ENCODE measurements at places on chromosomes 13 and 19.

- no peak for DNase-seq
Observed at GRCh38 chr19:45553464-45553863, 31.1 kb downstream of the OPA3 start.

GRCh38 chr13:39446865-39447264 is 156.1 kb downstream of the LHFPL6 start:
- DNase-seq: no peak

DNA sequence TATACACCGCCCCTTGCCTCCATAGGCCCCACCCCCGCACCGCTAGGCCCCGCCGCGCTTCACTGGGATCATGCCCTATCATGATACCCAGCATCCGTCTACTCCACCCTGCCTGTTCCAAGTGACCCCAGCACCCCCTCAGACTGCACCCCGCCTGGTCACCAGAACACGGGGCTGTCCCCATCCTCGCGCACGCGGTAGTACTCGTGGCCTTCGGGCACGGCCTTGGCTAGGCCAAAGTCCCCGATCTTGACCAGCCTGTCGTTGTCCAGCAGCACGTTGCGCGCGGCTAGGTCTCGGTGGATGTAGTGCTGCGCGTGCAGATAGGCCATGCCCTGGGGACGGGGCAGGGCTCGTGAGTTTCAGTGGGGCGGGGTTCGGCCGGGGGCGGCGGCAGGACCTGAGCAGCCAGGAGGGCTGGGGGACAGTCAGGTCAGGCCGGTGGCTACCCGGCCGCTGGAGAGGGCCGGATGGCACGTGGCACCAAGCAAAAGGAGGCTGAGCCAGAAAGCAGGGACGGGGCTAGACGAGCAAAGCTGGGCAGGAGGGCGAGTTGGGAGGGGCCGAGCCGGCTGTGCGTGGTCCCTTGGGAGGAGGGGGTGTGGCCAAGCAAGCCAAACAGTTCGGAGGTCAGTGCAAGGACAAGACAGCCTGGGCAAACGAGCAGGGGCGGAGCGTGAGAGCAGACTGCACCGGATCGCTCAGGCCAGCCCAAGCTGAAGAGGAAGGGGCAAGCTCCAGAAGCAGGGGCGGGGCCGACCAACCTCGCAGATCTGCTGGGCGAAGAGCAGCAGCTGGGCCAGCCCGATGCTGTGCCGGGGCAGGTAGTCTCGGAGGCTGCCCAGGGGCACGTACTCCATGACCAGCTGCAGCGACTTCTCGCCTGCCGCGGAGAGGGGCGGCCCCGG is 13.6 kb upstream of the ICAM3 start:
- no peak for DNase-seq

GRCh38 chr19:2154587-2155075 is 3.3 kb upstream of the AP3D1 start:
- DNase-seq: peak; percentile 72

DNA sequence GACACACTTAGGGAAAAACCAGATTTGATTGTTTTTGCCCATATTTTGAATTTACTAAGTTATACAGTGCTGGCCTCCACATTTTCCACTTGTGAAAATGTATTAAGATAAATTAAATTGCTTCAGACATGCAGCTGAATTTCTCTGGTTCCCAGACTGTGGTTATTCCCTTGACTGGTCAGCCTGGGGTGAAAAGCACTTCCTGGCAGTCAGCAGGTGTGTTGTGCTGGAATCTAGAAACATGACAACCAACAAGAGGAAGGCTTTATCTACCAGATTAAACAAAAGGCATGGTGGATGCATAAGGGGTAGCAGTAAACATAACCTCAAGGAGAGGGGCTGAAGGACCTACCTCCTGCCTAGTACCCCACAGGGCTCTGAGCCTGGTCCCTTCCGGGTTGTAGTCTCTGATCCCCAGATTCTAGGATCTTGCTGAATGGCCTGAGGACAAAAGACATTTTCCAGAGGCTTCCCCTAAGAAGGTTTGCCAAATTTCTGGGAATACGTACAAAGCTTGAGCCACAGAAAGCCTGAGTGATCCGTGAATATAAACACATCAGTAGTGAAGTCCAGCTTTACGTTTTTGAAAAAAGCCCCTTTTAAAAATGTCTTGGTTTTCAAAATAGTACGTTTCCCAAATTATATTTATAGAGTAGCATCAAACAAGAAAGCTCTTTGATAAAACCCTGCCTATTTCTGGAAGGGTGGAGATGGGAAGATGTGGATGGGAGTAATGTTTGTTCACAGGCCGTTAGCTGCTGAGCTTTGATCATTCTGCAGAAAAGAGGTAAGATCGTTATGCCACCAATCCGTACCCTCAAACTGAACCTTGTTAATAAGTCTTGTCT is 133.4 kb downstream of the LACC1 start:
- no peak for DNase-seq

- DNase-seq: no peak
Observed at GRCh38 chr13:50524560-50524959, 318.9 kb downstream of the DLEU7 start.

DNA sequence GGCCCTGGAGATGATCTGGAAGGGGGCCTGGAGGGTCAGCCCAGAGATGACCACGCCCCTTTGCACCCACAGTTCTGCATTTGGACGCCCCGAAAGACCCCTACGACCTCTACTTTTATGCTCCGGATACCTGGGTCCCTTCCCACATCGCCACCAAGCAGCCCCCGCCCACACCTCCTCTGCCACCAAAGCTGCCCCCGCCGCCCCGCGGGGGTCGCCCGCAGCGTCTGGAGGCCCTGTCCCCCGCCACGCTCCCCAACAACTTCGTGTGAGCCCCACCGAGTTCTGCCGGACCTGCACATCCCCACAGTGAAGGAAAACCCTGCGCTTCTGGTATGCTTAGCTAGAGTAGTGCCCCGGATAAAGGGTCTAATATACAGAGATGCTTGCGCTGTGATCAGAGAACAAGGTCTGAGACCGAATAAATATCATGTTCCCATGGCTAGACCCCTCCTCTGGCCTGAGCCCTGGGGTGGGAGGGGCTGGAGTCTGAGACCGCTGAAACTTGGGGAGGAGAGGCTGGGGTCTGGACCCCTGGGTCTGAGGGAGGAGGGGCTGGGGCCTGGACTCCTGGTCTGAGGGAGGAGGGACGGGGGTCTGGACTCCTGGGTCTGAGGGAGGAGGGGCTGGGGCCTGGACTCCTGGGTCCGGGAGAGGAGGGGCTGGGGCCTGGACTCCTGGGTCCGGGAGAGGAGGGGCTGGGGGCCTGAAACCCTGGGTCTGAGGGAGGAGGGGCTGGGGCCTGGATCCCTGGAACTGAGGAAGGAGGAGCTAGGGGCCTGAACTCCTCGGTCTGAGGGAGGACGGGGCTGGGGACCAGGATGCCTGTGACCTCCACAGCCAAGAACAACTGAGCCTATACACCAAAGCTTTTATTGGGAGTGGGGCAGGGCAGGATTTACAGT is 3.6 kb downstream of the GFY start:
- DNase-seq: no peak

GRCh38 chr19:15426485-15427349 is 7.9 kb upstream of the AKAP8L start:
- no peak for DNase-seq

DNA sequence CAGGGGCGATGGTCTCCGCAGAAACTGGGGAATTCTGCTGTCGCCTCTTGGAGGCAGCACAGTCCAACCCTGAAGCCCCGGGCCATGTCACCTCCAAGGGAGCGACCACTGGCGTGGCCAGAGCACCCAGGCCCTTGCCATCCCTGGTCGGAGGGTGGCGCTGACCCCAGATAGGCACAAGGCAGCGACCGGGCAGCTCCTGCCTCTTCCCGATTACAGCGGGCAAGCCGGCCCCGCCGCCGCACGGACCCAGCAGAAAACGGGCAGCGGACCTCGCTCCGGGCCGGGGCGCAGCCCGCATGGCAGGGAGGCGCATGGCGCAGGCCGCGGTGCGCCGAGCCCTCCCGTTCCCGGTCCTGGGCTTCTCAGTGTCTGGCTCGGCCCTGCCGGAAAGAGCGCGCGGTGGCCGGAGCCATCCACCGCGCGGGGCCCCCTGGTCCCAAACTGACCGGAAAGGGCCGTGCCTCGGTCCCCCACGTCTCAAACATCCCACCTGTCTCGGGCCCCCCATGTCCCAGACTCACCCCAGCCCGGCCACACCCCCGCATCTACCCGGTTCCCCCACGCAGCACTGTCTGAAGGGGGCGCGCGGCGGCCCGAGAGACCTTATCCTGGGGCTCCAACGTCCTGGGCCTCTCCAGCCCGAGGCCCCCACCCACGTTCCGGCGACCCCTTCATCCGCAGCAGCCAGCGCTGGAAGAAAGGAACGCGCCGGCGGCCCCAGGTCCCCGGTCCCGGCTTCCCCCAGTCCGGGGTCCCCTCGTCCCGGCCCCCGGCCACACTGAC is 727 bp downstream of the CERS1 start:
- DNase-seq: peak; percentile 28

- DNase-seq: no peak
Observed at GRCh38 chr13:89061821-89062220, 1390.7 kb downstream of the SLITRK5 start.

- DNase-seq: peak; percentile 74
Observed at GRCh38 chr19:40465025-40465556, 454 bp downstream of the BLVRB start.

DNA sequence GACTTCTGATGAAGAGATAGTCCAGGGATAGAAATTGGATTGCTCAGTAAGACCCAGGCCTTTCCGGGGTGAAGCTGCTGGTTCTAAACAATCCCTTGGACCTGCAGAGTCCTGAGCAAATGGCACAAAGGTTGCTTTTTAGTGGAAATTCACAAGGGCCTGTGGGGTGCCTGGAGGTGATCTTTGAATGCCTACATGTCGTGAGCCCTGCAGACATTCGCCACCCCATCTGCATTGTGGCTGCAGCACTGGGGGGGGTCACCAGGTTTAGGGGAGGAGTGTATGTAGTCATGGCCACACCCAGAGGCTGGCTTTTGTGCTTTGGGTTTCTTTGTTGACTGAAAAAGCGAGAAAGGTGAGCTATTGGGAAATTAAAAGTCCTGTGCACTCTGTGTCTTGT is 41.4 kb downstream of the SLC7A9 start:
- no peak for DNase-seq

All from mammary epithelial cell (primary cell).